ENCODE measurements at places on chromosomes 11 and 22.
A peak's percentile ranks its signal among the peaks of the same experiment; 100 is the strongest.

DNA sequence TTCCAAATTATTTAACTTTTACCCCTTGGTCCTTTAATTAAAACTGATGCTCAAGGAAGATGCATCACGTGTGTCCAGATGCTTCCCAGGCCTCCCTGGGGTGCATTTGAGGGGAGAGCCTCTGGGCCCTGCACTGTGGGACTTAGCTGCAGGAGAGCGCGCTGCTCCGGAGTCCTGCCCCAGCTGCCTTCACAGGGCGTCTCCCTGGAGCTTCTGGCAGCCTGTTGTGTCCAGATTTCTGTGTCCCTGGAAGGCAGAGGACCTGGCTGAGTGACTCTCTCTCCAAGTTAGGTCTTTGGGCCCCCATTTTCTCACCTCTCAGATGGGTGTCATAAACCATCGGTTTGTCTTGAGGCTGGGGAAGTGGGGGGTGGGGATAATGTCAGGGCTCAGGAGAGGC is 3.0 kb downstream of the ARHGAP8 start:
- no peak for DNase-seq

DNA sequence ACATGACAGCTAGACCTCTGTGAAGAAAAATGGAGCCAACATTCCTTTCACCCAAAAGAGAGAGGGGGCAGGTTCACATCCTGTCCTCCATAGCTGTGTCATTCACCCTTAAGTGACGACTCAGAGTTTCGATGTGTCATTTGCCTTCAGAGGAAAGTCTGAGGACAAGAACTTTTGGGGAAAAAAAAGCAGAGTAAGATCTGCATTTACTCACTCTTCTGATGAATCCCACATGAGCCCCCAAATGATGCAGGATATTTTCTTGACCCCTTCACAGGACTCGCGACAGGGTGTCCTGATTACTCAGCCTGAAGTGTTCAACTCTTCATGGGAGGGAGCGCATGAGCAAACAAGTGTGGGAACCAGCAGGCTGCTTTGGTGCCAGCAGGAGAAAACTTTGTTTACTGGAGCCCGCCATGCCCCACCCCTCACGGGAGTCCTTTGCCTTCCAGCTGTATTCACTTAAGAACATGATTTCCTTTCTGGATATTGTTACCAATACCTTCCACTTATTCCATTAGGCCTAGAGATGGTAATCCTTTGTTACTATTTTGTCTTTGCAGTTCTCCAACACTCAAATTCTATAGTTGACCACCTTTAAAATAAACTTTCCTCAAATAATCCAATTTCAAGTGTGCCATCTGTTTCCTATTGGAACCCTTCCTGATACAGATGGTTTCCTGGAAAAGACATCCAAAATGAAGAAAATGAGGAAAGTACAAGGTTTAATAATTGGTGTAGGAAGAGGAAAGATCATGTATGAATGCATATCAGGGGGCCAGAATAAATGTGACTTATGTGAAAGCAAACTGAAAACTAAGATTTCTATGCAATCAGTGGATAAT is 729.8 kb downstream of the FAM181B start:
- no peak for DNase-seq

DNA sequence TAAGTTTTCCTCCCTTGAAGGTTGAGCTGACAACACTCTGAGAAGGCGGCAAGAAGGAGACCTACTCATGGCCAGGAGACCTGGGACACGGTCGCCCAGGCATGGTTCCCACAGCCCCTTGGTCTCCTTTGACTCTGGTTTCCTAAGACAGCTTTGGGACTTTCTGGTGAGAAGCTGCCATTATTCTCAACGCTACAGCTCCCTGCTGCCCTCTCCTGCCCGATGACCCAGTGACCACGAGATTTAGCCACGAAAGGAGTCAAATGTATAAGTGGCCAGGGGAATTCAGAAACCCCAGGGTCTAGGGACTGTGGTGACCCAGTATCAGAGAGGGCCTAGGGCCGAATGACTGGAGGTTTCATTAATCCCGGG is 699 bp upstream of the SDF2L1 start:
- DNase-seq, result no peak

GRCh38 chr22:23763954-23764353 is 1.2 kb downstream of the C22orf15 start:
- DNase-seq, result no peak

DNA sequence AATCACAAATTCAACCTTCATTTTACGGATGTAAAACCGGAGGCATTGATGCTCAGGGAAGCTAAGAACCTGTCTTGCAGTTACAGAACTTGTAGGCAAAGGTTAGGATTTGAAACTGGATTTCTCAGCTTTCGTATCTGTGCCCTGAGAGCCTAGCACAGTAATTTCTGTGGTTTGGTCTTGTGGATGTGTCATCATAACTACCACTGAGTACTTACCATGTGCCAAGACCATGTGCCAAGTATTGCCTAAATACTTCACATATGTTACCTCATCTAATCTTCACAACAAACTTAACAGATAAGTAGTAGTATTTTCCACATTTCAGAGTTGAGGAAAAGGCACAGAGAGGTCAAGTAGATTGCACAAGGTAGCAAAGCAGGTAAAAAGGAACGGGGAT is 140.7 kb downstream of the NXPE2 start:
- no peak for DNase-seq

DNA sequence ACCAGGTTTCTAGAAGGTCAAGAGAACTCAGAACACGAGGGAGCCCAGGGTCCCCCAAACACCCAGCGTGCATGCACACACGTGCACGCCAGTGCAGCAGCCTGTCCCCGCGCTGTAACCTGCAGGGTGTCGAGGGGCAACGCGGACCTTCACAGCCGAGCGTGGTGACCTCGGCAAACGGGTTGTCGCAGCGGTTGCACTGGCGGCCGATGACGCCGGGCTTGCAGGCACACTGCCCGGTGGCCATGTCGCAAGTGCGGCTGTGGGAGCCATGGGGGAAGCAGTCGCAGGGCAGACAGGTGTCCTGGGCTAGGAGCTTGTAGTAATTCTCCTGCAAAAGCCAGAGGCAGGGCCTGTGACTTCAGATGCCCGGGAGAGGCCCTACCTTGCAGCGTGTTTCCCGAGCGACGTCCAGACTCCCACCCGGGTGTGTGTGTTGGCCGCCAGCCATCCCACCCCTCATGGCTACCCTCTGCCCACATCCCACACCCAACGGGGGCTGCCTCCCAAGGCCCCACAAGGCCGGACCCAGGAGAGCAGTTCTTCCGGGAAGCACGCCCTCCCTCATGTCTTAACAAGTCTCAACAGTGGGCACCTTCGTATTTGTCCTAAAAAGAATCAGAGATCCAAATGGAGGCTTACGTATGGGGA is 56.1 kb downstream of the TRMU start:
- no peak for DNase-seq

DNA sequence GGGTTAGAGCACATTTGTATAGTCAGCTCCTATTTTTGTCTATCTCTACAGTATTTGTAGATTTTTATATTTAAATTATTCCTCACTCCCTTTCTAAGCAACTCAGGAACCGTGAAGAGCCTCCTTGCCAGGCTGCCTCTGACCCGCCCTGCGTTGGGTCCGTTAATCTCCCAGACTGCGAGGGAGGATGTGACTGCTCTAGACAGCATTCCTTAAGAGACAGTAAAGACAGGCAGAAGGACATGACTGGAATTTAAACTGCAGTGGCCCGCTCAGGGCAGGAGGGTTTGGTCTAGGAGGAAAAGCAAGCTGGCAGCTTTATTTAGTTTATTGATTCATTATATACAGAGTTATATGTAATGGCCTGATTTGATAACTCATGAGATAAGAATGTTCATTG is 413.7 kb downstream of the TMEM135 start:
- no peak for DNase-seq

GRCh38 chr11:45411228-45411946 is 125.2 kb upstream of the SYT13 start:
- no peak for DNase-seq

- no peak for DNase-seq
These were observed 1.4 kb downstream of the LRRC74B start for GRCh38 chr22:21047035-21047661.

GRCh38 chr11:125335106-125335505 is 161.0 kb downstream of the FEZ1 start:
- DNase-seq, result no peak

DNA sequence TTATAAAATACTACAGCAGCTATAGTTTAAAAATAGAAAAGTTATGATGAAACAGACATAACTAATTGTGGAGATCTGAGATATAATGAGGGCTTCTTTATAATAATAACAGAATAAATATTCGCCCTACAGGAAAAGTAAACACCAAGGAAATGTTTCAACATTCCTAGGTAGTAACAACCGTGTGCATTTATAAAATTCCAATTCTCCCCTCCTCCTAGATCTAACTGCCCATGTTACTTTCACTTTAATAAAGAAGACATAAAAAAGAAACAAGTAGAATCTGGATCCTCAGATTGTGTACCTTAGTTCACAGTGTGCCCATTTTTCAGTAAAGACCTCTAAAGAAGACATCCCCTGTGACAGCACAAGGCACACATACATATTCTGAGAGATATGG is 57.8 kb upstream of the MN1 start:
- DNase-seq, result no peak

GRCh38 chr11:127616158-127616557 is 615.6 kb upstream of the KIRREL3 start:
- DNase-seq, result no peak

- no peak for DNase-seq
These were observed 21.6 kb downstream of the DGCR6L start for GRCh38 chr22:20298110-20298802.

DNA sequence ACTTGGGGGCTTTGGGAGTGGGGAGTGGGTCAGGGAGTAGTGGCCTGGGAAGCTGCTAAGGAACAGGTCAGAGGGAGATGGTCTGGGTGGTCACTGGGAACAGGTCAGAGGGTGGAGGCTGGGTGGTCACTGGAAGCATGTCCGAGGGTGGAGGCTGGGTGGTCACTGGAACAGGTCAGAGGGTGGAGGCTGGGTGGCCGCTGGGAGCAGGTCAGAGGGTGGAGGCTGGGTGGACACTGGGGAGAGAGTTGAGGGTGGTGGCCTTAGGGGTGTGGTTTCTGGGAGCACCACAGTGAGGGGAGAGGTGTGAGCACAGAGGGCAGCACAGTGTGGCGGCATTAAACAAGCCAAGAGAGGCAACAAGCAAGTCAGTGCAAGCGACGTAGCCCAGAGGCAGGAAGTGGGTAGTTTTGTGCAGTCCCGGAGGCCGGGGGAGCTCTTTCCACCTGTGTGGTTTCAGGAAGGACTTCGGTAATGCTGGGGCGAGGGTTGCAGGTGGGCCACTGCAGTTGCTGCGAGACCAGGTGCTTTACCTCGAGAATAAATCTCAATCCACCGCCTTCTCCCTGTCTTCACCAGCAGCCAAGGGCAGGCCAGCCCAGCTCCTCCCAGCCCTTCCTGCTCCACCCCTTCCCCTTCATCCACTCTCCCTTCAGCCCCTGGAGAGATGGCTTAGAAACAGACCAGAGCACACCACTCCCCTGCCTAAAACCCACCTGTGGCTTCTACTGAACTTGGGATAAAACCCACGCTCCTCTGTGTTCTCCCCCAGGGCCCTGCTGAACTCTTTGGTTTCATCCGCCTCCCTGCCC is 3.2 kb upstream of the CACNA1I start:
- DNase-seq, result peak; percentile 4

- DNase-seq, result no peak
These were observed 28.6 kb upstream of the ELFN2 start for GRCh38 chr22:37455896-37456295.

- no peak for DNase-seq
These were observed 71.7 kb downstream of the AMBRA1 start for GRCh38 chr11:46521961-46522681.

DNA sequence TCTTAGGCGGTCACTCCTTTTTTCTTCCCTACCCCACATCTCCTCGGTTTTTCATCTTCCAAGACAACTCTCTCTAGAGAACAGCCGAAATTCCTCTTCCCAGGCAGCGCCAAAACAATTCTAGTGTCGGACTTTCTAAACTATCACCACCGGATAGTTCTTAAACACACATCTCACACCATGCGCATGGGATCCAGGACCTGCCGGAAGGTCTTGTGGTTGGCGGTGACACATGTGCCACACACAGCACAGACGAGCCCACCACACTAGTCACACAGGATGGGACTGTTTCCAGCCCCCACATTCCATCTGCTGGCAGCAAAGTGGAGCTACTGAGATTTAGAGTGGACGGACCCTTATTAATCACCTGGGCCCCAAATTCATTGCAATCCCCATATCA is 614.9 kb upstream of the CADM1 start:
- DNase-seq, result no peak

GRCh38 chr22:41862160-41862529 is 29.2 kb downstream of the SREBF2 start:
- no peak for DNase-seq

- DNase-seq, result no peak
These were observed 14.2 kb downstream of the TXN2 start for GRCh38 chr22:36467042-36467810.

DNA sequence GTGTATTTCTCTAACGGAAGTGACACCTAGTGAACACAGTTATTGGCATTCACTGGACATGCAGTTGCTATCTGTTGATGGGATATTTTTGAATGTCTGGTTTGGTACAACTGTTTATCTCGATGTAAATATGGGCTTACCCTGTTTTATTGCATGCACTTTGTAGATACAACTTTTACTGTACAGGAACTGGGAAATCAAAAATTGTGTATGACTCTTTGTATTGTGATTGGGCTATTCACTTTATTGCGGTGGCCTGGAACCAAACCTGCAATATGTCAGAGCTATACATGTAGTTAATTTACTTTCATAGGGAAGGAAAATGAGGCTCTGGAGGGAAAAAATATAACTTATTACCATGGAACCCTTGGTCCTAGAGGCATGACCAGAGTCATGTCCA is 380.7 kb upstream of the KIRREL3 start:
- no peak for DNase-seq

DNA sequence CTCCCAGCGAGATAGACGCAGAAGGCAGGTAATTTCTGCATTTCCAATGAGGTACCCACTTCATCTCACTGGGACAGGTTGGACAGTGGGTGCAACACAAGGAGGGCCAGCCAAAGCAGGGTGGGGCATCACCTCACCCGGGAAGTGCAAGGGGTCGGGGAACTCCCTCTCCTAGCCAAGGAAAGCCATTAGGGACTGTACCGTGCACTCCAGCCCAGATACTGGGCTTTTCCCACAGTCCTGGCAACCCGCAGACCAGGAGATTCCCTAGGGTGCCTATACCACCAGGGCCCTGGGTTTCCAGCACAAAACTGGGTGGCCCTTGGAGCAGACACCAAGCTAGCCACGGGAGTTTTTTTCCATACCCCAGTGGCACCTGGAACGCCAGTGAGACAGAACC is 17.2 kb downstream of the TRPC6 start:
- no peak for DNase-seq

DNA sequence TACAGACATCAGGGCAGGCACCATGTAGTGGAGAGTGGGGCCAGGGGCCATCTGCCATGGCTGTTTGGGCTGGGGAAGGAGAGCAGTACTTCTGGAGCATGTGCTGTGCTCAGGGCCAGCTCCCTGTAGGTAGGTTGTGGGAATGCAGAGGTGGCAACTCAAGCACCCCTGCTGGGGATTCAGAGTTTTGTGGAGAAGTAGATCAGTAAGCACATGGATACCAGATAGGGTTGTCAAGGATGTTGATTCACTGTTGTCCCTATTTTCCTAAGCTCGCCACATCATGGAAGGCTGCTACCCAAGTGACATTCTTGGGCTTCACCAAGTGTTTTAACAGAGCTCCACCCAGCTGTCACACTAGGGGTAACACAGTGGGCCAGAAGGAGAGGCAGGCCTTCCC is 67.2 kb downstream of the BMAL1 start:
- DNase-seq, result no peak

- no peak for DNase-seq
These were observed 66.4 kb upstream of the SORL1 start for GRCh38 chr11:121385688-121386087.

Measured in stimulated activated CD8-positive, alpha-beta memory T cell treated with anti-CD3 and anti-CD28 coated beads, Interleukin-4, amount 100 ng/mL, for 4 hours (primary cell).